ENCODE measurements at places on chromosomes 1 and 21. TPM values are rescaled to one million over a fixed set of nuclear protein-coding genes. Genes with fewer than 3 reads are reported as not detected.

SLC19A2 gene
- 8.9 TPM for total RNA-seq

CLCC1 gene
- total RNA-seq: 44.5 TPM

KRTAP19-3 gene
- total RNA-seq: not detected

RBP7 gene
- total RNA-seq: not detected

PROK1 gene
- total RNA-seq: not detected

RIMKLA gene
- total RNA-seq: under 0.01 TPM

GPR153 gene
- 26.5 TPM for total RNA-seq

RIMS3 gene
- 0.33 TPM for total RNA-seq

CNR2 gene
- total RNA-seq: not detected

BSND gene
- not detected for total RNA-seq

AMY1A gene
- not detected for total RNA-seq

SIPA1L2 gene
- 1.3 TPM for total RNA-seq

KPRP gene
- total RNA-seq: not detected

TTC22 gene
- under 0.01 TPM for total RNA-seq

POMGNT1 gene
- total RNA-seq: 43.1 TPM

CCDC185 gene
- 0.17 TPM for total RNA-seq

TRIM67 gene
- not detected for total RNA-seq

GBP6 gene
- 0.15 TPM for total RNA-seq

S100A5 gene
- total RNA-seq: not detected

ACTL8 gene
- not detected for total RNA-seq

SYCP1 gene
- not detected for total RNA-seq

KCNE1 gene
- total RNA-seq: 0.29 TPM

PCSK9 gene
- 0.50 TPM for total RNA-seq

CELF3 gene
- not detected for total RNA-seq

SERTAD4 gene
- total RNA-seq: 0.29 TPM

Data from smooth muscle cell of trachea (primary cell).